Central memory CD4-positive, alpha-beta T cell (primary cell): ENCODE measurements at places on chromosomes 5 and 9.

DNA sequence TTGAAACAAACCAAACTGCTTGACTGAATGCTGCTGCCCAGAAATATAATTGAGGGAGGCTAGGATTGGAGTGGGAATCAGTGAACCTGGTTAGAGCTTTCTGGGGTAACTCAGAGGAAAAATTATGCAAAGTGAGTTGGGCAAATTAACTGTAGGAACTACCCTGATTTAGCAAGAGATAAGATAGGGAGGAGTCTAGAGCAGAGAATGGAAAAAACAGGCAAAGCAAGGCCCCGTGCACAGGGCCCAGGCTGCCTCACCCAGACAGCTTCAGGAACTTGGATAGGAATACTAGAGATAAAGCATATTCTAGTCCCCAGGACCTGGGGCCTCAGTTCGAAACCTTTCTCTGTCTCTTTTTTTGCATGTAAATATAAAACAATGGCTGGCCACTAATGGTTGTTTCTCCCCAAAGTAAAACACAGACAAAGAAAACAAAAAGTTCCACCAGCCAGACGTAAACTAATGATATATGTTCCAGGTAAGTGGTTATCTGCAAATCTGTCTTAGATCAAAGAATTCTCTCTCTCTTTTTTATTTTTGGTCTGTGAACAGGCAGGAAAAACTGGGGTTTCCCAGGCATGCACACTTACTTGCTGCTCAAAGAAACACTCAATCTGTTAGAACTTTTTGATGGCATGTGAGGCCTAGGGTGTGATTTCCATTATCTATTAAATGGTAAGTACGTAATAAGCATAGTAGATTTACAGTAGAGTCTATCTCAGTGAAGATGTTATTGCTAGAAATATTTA lies 168.1 kb upstream of the MAP3K1 start:
- DNase-seq: peak; percentile 12

DNA sequence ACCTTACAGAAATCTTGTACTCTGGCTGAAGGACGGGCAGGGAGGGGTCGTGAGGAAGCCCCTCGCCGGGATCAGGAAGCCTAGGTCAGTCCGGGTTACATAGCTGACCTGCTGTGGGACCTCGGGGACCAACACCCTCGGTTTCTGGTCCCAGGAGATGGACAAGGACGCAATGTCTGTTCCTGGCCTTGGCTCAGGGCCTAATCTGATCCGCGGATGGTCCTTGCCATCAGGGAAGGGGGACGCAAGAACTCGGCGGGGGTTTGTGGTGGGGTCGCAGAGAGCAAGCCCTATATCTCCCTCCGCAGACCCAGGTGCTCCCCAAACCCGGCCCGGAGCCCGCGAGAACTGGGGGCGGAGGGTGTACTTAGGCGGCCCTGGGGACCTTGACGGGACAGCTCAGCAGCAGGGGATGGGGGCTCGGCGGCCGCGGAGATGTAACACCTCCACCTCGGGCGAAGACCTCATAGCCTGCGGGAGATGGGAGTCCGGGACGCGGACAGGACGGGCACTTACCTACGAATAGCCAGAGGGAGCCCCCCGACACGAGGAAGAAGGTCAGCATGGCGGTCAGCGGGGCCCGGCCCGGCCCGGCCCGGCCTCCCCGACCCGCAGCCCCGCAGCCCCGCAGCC lies 353 bp downstream of the ACSL6 start:
- no peak for DNase-seq

- DNase-seq: no peak
These were observed 151.9 kb downstream of the ELAVL2 start for GRCh38 chr9:23674016-23674585.

GRCh38 chr5:141478321-141478945 lies 2.7 kb downstream of the PCDHGC3 start:
- no peak for DNase-seq

GRCh38 chr5:154627698-154628678 lies 127.2 kb upstream of the LARP1 start:
- no peak for DNase-seq

DNA sequence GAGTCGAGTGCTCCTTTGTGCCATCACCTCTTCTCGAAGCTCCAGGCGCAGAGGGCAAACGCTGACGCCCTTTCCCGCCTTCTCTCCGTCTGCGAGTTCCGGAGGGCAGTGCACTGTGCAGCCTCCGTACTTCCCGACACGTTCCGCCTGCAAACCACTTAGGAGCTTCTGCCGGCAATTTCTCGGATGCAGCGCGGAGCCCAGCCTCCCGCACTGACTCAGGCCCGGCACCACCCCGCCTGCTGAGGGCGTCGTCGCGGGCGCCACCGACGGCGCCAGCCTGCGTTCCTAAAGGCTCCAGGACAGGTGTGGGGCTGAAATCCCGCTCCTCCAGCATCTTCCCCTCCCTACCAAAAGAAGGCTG lies 9.3 kb upstream of the TRIM36 start:
- DNase-seq: no peak
